ENCODE measurements at places on chromosomes 7 and 10. TPM values are rescaled to one million over a fixed set of nuclear protein-coding genes. Genes with fewer than 3 reads are reported as not detected.

EBLN1 gene
- not detected for total RNA-seq

SHTN1 gene
- total RNA-seq: 7.7 TPM

HPS6 gene
- 29.8 TPM for total RNA-seq

ZNF735 gene
- total RNA-seq: not detected

TECPR1 gene
- 19.8 TPM for total RNA-seq

DNA sequence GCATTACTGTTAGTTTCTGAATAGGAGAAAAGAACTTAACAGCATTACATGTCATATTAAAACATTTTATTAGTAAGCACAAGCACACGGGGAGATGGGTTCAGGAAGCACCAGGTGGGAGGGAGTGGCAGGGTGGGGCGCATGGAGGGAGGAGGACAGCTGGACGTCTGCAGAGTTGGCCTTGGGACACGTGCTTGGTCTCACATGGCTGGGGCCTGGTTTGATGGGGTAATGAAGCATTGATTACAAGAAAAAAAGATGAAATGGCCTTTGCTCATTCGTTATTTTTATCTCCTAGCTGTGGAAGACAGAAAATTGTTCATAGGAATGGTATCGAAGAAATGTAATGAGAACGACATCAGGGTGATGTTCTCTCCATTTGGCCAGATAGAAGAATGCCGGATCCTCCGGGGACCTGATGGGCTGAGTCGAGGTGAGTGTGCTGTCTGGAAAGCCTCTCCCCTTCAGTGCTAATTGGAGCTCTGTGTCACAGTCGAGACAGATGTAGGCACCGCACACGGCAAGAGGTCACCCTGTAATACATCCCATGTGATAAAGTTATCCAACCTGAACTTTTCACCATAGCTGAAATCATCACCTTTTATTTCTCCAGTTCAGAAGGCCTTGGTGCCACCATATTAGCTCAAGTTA is 239.9 kb downstream of the CELF2 start:
- no peak for ATAC-seq

GRCh38 chr10:127563718-127564553 is 14.8 kb downstream of the NPS start:
- no peak for ATAC-seq

DNA sequence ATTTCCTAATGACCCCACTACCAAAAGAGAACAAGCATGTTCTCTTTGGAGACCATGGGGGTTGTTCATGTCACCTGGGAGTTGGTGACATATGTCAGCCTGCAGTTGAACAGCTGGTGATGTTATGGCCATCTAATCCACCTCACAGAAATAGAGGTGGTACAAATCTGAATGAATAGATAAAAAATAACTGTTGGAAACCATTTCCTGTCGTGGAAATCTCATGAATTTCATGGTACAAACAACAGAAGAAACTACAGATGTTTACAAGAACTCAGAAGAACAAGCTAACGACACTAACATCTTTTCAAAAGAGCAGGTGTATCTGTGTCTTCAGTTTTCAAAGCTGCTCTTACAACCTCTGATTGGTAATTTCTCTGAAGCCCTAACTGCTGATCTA is 81.3 kb downstream of the RAPGEF5 start:
- ATAC-seq: no peak

DNA sequence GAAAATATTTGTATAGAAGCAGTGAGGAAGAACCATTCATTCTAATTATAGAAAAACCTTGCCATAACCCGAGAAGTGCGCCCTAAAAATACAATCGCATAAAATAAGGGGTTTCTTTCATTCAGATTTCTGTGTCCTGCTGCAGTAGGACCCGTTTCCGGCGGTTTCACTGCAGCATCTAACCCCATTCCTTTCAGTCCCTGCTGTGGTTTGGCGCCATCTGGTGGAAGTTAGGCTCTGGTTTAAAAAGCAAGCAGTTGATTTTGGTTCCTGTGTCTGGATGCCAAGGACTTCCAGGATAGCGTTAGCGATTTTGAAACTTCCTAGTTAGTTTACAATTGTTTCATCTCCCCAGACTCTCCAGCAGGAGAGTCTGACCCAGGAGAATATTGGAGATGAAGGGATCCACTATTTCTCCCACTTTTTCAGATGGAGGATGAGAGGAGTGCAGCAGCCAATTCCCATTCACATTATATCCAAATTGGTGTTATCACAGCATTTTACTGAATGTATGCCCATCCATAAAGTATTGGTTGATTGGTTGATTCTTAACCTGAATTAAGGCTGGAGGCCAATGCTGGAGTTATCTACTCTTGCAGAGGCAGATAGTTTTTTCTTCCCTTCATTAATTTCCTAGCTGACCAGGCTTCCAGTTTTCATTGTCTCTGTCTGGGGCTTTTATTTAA is 128.8 kb upstream of the CACNA2D1 start:
- ATAC-seq: peak; percentile 84

GRCh38 chr10:63068246-63068645 is 64.9 kb upstream of the NRBF2 start:
- ATAC-seq: no peak

GRCh38 chr10:80443531-80443974 is 10.6 kb upstream of the TSPAN14 start:
- ATAC-seq: no peak

DNA sequence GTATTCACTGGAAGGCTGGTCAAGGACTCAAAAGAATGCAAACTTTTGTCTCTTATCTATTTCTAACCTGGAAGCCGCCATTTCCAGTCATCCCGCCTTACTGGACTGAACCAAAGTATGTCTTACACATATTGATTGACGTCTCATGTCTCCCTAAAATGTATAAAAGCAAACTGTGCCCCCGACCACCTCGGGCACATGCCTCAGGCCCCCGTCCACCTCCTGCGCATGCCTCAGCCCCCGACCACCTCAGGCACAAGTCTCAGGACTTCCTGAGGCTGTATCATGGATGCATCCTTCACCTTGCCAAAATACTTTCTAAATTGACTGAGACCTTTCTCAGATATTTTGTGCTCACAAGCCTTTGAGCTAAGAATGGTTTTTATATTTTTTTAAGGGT is 148.6 kb downstream of the PTPRN2 start:
- ATAC-seq: no peak

GRCh38 chr7:155454183-155455112 is 3.5 kb upstream of the EN2 start:
- no peak for ATAC-seq

DNA sequence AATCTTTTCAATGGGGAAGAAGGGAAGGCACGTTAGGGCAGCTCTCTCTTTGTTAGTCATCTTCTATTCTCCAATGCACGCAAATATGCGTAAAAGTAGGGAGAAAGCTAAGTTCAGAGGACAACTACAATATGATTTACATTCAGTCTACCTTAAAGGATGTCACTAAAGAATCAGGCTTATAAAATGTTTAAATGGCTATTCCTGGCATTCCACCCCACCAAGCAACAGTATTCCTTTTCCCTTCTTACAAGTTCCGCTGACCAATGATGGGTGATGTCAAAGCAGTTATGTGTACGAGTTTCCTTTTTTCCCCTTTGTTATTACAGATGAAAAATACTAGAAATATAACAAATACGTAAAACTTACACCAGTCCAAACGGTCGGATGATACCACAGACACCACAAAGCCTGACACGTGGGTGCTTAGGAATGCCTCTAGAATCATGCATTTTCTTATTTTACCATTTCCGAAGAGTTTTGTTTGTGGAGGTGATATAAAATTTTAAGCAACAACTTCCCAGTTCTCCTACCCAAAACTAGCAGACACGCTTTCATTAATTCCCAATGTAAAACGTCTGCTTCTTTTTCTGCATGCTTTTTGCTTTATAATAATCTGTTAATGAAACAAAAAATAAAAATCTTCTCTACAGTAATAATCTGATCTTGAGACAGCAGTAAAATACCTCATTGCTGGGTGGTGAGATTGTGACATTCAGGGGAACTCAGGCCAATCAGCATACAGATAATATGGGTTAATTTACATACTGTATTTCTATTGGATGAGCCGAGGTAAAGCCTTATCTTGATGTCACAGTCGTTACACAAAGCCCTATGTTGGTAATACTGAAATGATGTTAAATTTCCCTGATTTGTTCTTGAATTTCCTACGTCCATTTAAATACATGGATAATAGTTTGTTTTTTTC is 708 bp upstream of the GPR85 start:
- peak; percentile 62 for ATAC-seq

DNA sequence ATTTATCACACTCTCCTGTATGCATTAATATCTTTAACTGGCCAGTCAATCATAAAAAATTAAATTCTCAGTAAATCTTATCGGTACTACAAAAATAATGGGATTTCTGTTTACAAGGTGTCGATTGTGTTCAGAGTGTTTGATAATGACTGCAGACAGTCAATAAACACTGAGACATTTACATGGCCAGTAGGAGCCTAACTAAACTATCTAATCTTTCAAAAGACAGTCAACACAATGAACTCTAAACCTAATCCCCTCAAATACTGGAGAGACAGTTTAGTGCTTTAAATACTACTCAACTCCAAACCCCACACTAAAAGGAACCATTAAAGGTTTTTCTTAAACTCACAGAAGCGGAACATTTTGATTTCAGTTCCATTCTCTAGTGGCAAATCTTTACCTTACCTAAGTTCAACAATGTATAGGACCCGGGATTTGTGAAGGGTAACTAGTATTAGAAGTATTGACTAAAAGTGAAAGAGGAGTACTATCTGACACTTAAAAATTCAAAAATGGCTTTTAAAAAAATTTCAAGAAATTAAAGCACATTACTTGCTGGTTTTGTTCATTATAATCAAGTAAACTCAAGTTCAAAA is 37.3 kb upstream of the EXOC6 start:
- no peak for ATAC-seq

DNA sequence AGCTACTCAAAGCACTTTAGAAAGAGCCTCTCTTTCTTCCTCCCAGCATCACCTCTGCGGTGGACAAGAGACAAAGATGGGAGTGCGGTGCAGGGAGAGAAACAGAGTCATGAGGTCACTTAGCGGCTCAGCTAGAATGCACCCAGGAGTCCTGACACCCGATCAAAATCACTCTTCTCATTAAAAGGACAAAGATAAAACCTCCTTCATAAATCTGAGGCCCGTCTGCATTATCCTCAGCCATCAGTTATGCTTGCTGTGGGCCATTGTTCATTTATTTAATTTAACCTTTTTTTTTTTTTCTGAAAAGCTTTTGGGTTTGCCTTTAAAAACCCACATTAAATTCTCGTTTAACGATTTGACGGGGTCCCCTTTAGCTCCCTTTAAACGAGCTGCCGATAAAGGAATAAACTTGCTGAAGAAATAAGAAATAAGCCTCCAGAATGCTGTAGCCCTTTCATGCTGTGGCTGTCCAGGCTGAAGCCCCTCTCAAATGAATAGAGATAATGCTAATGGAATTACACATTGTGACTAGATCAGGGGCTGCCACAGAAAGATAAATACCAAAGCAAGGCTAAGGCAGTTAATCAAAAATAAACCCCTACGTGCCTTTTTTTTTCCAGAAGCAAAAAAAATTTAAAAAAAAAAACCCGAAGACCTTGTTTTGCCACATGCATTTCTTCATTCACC is 16.1 kb upstream of the PLXNA4 start:
- no peak for ATAC-seq

DNA sequence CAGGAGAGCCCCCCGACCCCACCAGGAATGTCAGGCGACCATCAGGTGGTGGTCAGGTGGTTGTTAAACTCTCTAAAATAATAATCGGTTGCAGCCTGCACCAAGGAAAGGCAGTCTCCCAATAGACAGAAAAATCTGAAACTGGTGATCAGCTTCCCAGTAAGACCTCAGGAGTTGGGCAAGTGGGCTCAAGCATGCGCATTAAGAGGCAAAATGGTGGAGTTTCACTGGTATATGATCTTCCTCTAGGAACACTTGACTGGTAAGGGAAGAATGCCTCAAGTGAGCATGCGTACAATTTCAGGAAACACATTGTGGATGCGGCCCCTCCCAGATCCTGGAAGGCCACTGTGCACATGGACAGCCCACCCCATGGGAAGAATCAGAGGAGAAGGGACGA is 619.9 kb downstream of the TYW1 start:
- ATAC-seq: no peak

GRCh38 chr10:104642658-104643302 is 1.7 kb downstream of the SORCS3 start:
- ATAC-seq: no peak

- no peak for ATAC-seq
These were observed 13.0 kb upstream of the PCBD1 start for GRCh38 chr10:70901276-70901878.

GRCh38 chr10:61063901-61064300 is 119.9 kb upstream of the RHOBTB1 start:
- ATAC-seq: no peak

DNA sequence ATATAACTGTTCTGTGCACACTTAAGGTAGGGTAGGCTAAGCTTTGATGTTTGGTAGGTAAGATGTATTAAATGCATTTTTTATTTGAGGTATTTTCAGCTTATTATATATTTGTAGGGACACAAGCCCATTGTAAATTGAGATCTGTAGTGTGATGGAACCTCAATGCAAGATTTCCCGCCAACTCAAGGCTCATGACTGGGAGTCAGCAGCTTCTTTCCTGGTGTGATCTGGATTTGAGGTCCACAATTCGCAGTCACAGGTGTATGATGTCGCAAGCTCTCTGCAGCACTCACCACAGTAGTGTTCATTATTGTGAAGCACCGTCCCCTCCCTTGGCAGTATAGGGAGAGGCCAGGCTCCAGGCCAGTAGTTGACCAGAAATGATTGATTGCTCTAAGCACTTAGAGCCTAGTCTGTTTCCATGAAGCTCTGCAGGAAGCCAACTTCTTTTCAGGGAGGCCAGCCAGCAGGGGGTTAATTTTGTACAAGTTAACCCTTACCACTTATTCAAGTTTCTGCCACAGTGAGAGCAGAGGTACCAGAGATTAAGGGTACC is 54.9 kb downstream of the SEM1 start:
- no peak for ATAC-seq

DNA sequence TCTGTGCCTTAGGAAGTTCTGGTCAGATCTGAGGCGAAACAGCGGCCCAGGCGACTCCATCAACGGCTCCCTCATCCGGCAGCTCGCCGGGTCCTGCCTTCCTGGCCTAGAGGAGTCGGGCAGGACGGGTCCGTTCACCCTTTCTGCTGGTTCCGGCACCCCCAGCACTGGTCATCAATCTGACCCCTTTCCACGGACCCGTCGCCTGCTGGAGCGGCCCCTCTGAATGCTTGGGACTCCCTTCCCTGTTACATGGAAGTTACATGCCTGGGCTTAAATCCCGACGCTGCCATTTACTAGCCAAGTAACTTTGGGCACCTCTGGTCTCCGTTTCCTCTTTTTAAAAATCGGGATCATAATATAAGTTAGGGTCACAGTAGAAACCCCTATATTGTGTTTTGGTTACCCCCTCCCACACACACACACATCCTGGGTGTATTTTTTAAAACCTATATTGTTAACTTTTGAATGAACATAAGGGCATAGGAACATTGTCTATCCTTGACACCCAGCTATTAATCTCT is 607 bp upstream of the GGCT start:
- ATAC-seq: no peak

- ATAC-seq: no peak
These were observed 50.5 kb upstream of the STARD3NL start for GRCh38 chr7:38127216-38128207.

- no peak for ATAC-seq
These were observed 269.3 kb downstream of the POLR1F start for GRCh38 chr7:19439517-19439916.

Measured in gastroesophageal sphincter (tissue), 4 donors.